ENCODE measurements at places on chromosomes 4 and X. TPM values are rescaled to one million over a fixed set of nuclear protein-coding genes. Genes with fewer than 3 reads are reported as not detected.
A peak's percentile ranks its signal among the peaks of the same experiment; 100 is the strongest.

- DNase-seq, result no peak
These were observed 142.0 kb upstream of the NUDT6 start for GRCh38 chr4:123064390-123064789.

DNA sequence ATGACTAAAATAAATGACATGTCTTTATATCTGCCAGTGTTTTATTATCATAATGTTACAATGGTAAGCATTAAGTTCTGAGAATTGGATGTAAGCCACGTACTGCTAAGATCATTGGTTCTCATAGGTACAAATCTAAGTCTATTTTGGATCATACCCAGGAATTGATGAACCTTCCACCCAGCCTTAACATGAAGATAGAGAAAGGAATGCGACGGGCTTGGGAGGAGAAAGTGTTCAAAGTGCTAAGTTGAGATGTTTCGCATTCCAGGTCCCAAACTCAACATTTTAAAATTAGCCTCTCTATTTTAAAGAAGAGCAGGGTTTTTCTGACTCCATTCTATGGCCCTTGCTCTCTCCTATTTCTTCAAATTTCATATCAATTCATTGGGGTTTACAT lies 54.9 kb upstream of the FRAS1 start:
- no peak for DNase-seq

DNA sequence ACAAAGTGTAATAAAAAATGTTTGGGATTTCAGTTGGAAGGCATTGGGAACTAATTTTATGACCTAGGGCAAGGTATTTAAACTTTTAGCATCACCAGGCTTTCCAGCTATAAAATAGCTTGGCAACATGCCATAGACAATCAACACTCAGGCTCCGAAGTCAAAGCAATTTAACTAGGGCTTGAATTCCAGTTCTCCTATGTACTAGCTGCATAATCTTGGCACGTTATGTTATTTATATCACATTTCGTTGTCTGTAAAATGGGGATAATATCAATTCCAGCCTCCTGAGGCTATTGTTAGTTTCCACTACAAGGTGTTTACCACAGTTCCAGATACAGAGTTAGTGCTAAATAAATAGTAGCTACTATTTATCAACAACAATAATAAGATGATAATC lies 78.8 kb downstream of the DMD start:
- DNase-seq, result no peak

- peak; percentile 29 for DNase-seq
These were observed 104.7 kb upstream of the NOCT start for GRCh38 chr4:138910914-138911336.

The DUX4 gene
- not detected for total RNA-seq

The CENPE gene
- 59.7 TPM for total RNA-seq

The DYNLT3 gene
- total RNA-seq, result 7.7 TPM
